ENCODE measurements at places on chromosomes 1 and 21. TPM values are rescaled to one million over a fixed set of nuclear protein-coding genes. Genes with fewer than 3 reads are reported as not detected.

The CCDC181 gene
- total RNA-seq: 0.24 TPM

The KRTAP7-1 gene
- not detected for total RNA-seq

The C1QC gene
- not detected for total RNA-seq

The SESN2 gene
- total RNA-seq: 21.9 TPM

The RIPK4 gene
- total RNA-seq: 36.9 TPM

The BRINP2 gene
- total RNA-seq: not detected

The LYPD8 gene
- not detected for total RNA-seq

The VWA5B1 gene
- not detected for total RNA-seq

The PEF1 gene
- 106 TPM for total RNA-seq

The TDRD10 gene
- total RNA-seq: not detected

The REN gene
- total RNA-seq: not detected

The OVAAL gene
- not detected for total RNA-seq

The EXTL1 gene
- not detected for total RNA-seq

The CRB1 gene
- under 0.01 TPM for total RNA-seq

The MARK1 gene
- total RNA-seq: 4.1 TPM

The MANEAL gene
- total RNA-seq: 2.2 TPM

The OR2M3 gene
- total RNA-seq: not detected

The IL10RB gene
- 29.6 TPM for total RNA-seq

The GCSAML gene
- not detected for total RNA-seq

The FCRL5 gene
- not detected for total RNA-seq

The RGS13 gene
- not detected for total RNA-seq

The PRAMEF6 gene
- total RNA-seq: not detected

The CNKSR1 gene
- total RNA-seq: 23.9 TPM

The MEGF6 gene
- total RNA-seq: 5.8 TPM

The LCE3E gene
- 0.48 TPM for total RNA-seq

The SLAMF9 gene
- total RNA-seq: 12.1 TPM

The CFAP298 gene
- total RNA-seq: 38.6 TPM

The GLMP gene
- total RNA-seq: 28.9 TPM

The AJAP1 gene
- total RNA-seq: 2.4 TPM

The SLAMF6 gene
- not detected for total RNA-seq

The RAD54L gene
- total RNA-seq: 0.96 TPM

The PGBD5 gene
- total RNA-seq: under 0.01 TPM

The IL22RA1 gene
- total RNA-seq: 0.72 TPM

The SAMSN1 gene
- total RNA-seq: not detected

The SLC25A24 gene
- total RNA-seq: 52.9 TPM

The TEKT2 gene
- total RNA-seq: not detected

The PTGFR gene
- total RNA-seq: under 0.01 TPM

The FNDC10 gene
- total RNA-seq: 2.4 TPM

The AZIN2 gene
- total RNA-seq: 4.3 TPM

The TRIM67 gene
- not detected for total RNA-seq

The KRTAP19-1 gene
- not detected for total RNA-seq

The STUM gene
- not detected for total RNA-seq

The NTRK1 gene
- total RNA-seq: not detected

The GJB3 gene
- total RNA-seq: 160 TPM

The RCC1 gene
- 88.4 TPM for total RNA-seq

The GJC2 gene
- 1.7 TPM for total RNA-seq

The IVL gene
- total RNA-seq: 0.43 TPM

The MAP3K7CL gene
- total RNA-seq: 6.4 TPM

The UBXN10 gene
- total RNA-seq: 0.24 TPM

The LCE2A gene
- total RNA-seq: not detected

The RPAP2 gene
- total RNA-seq: 9.4 TPM
